ENCODE measurements at places on chromosomes 13 and 19.

GRCh38 chr19:1248786-1249297 is 459 bp downstream of the MIDN start:
- DNase-seq = peak; percentile 91
- H3K36me3 ChIP-seq = peaks cover 19% of the 10 kb centered on the region
- H3K27me3 ChIP-seq = no peaks in the 10 kb centered on the region
- peaks cover 70% of the 10 kb centered on the region for H3K4me1 ChIP-seq
- peak overlapping the region; percentile 77 for H3K4me3 ChIP-seq

- H3K4me3 ChIP-seq = no peak overlapping the region
- no peak overlapping the region for H3K27ac ChIP-seq
- H3K27me3 ChIP-seq = peaks cover 10% of the 10 kb centered on the region
- no peak for DNase-seq
- no peaks in the 10 kb centered on the region for H3K36me3 ChIP-seq
Observed at GRCh38 chr13:24925318-24926231, 161.6 kb downstream of the RNF17 start.

GRCh38 chr19:15124572-15125231 is 17.5 kb downstream of the SYDE1 start:
- no peak for DNase-seq
- H3K27me3 ChIP-seq = no peaks in the 10 kb centered on the region
- peak overlapping the region; percentile 94 for H3K4me3 ChIP-seq
- H3K36me3 ChIP-seq = peaks cover 29% of the 10 kb centered on the region
- peak overlapping the region; percentile 96 for H3K27ac ChIP-seq

DNA sequence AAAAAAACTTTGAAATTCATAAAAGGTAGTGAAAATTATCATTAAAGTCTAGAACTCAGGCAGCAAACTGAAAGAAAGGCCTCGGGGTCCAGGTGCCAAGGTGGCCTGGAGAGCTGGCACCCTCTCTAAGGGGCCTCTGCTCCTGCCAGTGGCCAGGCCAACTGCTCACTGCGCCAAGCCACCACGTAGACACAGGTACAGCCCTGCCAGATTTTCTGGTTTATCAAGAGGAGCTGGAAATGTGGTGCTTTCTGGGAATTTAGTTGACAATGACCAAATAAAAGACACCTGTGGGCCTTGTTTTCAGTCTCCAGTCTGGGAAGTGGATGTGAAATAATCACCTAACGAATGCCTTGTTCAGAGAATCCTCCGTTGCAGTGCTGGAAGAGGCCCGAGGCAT is 22.8 kb downstream of the ZNF574 start:
- H3K27ac ChIP-seq = no peak overlapping the region
- H3K36me3 ChIP-seq = no peaks in the 10 kb centered on the region
- H3K4me3 ChIP-seq = no peak overlapping the region
- DNase-seq = no peak
- peaks cover 21% of the 10 kb centered on the region for H3K27me3 ChIP-seq
- no peaks in the 10 kb centered on the region for H3K4me1 ChIP-seq

DNA sequence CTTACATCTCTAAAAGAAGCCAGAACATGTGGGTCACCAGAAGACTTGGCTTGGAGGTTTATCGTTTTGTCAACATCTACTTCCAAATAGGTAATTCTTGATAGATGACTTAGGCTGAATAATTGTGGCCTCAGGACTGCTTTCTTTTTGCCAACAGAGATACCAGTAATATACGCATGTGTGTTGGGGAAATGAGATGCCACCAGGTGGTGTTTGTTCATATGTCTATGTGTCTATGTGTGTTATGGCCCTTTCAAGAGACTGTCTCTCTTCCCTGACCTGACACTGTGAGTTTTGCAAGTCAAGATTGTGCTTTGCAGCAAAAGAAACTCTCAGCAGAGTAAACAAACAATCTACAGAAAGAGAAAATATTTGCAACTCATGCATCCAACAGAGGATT is 31.6 kb upstream of the METTL21C start:
- no peaks in the 10 kb centered on the region for H3K27me3 ChIP-seq
- DNase-seq = no peak
- H3K4me1 ChIP-seq = no peaks in the 10 kb centered on the region
- H3K4me3 ChIP-seq = no peak overlapping the region
- no peak overlapping the region for H3K27ac ChIP-seq

- DNase-seq = no peak
- no peaks in the 10 kb centered on the region for H3K4me1 ChIP-seq
- H3K27me3 ChIP-seq = no peaks in the 10 kb centered on the region
- H3K4me3 ChIP-seq = no peak overlapping the region
- no peak overlapping the region for H3K27ac ChIP-seq
Observed at GRCh38 chr13:101258071-101258470, 158.2 kb downstream of the NALCN start.

DNA sequence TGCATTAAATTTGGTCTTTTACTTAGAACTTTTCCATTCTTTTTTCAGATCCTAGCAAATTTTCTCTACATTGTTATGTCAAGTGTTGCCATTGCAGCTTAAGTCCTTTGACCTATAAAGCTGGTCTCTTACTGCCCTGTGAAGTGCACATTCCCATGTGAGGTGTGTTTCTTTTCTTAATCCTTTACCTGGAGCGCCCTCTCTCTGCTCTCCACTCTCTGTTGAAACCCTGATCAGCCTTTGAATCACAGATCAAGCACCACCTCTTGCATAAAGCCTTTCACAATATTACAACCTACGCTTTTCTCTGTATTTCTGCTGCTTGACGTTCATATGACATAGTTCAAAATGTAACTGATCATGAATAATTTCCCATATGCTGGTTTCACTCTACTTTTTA is 84.8 kb downstream of the PCDH17 start:
- DNase-seq = no peak
- no peak overlapping the region for H3K27ac ChIP-seq
- H3K36me3 ChIP-seq = no peaks in the 10 kb centered on the region

DNA sequence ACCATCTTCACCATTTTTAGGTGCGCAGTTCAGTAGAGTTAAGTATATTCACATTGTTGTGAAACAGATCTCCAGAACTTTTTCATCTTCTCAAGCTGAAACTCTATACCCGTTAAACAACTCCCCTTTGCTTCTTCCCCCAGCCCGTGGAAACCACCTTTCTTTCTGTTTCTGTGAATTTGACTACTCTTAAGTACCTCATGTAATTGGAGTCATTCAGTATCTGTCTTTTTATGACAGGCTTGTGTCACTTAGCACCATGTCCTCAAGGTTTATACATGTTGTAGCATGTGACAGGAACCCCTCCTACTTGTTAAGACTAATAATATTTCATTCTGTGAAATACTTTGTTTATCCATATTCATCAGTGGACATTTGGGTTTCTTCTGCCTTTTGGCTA is 52.8 kb downstream of the TNFRSF19 start:
- no peak overlapping the region for H3K27ac ChIP-seq
- DNase-seq = no peak
- no peaks in the 10 kb centered on the region for H3K4me1 ChIP-seq
- H3K36me3 ChIP-seq = peaks cover 11% of the 10 kb centered on the region

DNA sequence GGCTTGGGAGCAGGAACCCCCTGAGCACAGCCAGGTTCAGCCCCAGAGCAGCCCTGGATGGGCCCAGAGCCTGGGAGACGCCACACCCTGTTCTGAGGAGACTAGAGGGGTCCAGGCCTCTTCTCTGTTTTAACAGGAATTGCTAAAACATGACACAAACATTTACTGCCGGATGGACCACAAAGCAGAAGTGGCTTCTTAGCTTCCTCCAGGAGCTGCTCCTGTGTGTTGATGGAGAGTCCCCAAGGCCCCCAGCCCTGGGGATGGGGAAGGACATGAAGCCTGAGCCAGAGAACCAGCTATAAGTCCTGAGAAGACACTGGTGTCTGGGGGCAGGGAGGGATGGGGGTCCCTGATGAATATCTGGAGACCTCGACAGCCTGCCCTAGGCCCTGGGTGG is 14.6 kb downstream of the CEACAM3 start:
- DNase-seq = peak; percentile 49
- no peaks in the 10 kb centered on the region for H3K4me1 ChIP-seq
- no peaks in the 10 kb centered on the region for H3K27me3 ChIP-seq
- no peak overlapping the region for H3K4me3 ChIP-seq

DNA sequence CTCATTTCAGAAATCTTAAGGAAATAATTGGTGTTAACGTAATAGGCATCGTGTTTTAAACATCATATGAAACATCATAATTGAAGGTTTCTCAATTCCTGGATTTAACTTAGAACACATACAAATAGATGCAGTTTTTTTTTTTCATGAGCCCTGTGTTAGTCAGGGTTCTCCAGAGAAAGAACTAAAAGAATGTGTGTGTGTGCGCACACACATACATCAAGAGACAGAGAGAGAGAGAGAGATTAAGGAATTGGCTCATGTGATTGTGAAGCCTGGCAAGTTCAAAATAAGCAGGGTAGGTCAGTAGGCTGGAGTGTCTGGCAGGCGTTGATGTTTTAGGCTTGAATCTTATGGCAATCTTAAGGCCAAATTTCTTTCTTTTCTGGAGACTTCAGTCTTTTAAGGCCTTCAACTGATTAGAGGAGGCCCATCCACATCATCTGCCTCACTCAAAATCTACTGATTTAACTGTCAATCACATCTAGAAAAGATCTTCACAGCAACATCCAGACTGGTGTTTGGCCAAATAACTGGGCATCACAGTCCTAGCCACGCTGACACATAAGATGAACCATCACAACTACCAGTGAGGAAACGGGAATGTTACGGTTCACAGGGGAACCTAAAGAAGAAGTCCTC is 25.2 kb downstream of the SPATA13 start:
- H3K36me3 ChIP-seq = no peaks in the 10 kb centered on the region
- no peaks in the 10 kb centered on the region for H3K27me3 ChIP-seq
- H3K4me1 ChIP-seq = no peaks in the 10 kb centered on the region
- H3K27ac ChIP-seq = no peak overlapping the region
- H3K4me3 ChIP-seq = no peak overlapping the region

GRCh38 chr13:34419755-34420154 is 522.3 kb upstream of the NBEA start:
- DNase-seq = no peak
- H3K27ac ChIP-seq = no peak overlapping the region
- no peak overlapping the region for H3K4me3 ChIP-seq
- peaks cover 18% of the 10 kb centered on the region for H3K4me1 ChIP-seq
- no peaks in the 10 kb centered on the region for H3K27me3 ChIP-seq

DNA sequence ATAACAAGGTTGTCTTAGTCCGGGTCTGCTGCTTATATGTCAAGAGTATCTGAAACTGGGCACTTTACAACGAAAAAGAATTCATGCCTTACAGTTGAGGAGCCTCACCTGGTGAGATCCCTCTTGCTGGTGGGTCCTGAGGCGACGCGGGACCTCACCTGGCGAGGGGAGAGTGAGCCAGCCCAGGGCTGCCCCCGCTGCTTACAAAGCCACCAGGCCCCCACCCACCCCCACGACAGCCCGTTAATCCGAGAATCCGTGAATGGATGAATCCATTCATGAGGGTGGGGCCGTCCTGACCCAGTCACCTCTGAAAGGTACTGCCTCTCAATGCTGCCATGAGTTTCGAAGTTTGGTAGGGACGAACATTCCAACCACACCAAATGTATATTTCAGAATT is 54.0 kb upstream of the F7 start:
- H3K4me1 ChIP-seq = peaks cover 27% of the 10 kb centered on the region
- H3K4me3 ChIP-seq = no peak overlapping the region
- H3K27ac ChIP-seq = no peak overlapping the region
- peaks cover 12% of the 10 kb centered on the region for H3K27me3 ChIP-seq
- no peak for DNase-seq
- H3K36me3 ChIP-seq = peaks cover 2% of the 10 kb centered on the region

GRCh38 chr13:23963947-23964346 is 66.6 kb upstream of the C1QTNF9B start:
- H3K36me3 ChIP-seq = no peaks in the 10 kb centered on the region
- no peak overlapping the region for H3K4me3 ChIP-seq
- no peaks in the 10 kb centered on the region for H3K27me3 ChIP-seq
- H3K4me1 ChIP-seq = no peaks in the 10 kb centered on the region
- DNase-seq = no peak

DNA sequence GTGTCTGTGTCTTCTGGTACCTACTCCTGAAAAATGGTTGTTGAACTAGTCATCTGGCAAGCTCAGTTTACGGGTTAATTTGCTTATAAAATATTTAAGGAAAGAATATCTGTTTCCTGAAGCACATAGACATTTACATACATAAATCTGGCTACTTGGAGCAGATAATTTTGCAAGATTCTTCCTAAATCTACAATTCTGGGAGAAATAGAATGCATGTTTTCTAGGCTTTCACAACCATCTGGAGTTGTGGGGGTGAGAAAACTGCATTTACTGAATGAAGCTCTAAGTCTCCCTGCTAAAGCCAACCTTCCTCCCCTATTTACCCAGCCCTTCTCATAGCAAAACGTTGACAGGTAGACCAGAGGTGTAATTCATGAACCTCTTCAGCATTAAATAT is 393.7 kb upstream of the ARGLU1 start:
- no peak overlapping the region for H3K27ac ChIP-seq
- no peaks in the 10 kb centered on the region for H3K4me1 ChIP-seq
- H3K36me3 ChIP-seq = no peaks in the 10 kb centered on the region
- no peak overlapping the region for H3K4me3 ChIP-seq
- no peak for DNase-seq

- no peak for DNase-seq
- H3K27me3 ChIP-seq = no peaks in the 10 kb centered on the region
- H3K27ac ChIP-seq = no peak overlapping the region
- no peaks in the 10 kb centered on the region for H3K36me3 ChIP-seq
- H3K4me3 ChIP-seq = no peak overlapping the region
- peaks cover 23% of the 10 kb centered on the region for H3K4me1 ChIP-seq
Observed at GRCh38 chr13:50592412-50593155, 250.9 kb downstream of the DLEU7 start.

DNA sequence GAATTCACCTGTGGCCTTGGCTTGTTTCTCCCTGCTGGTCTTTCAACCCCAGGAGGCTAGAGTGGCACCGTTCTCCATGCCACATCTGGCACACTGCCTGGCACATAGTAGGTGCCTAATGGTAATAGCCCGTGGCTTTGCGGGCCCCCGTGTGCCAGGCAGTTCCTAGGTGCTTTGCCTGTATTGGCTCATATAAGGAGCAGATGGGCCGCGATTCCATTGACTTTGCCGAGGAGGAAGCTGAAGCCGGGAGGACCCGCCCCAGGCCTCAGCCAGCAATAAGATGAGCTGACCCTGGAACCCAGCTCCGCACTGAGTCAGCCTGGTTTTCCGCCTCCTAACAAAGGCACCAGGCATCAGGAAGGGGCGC is 807 bp downstream of the PGLYRP1 start:
- no peak overlapping the region for H3K27ac ChIP-seq
- peaks cover 7% of the 10 kb centered on the region for H3K36me3 ChIP-seq
- peaks cover under 1% of the 10 kb centered on the region for H3K4me1 ChIP-seq
- peaks cover 26% of the 10 kb centered on the region for H3K27me3 ChIP-seq
- no peak for DNase-seq
- H3K4me3 ChIP-seq = no peak overlapping the region

All from muscle of leg (tissue), 16 donors.